ENCODE measurements at places on chromosomes 2 and 18. TPM values are rescaled to one million over a fixed set of nuclear protein-coding genes. Genes with fewer than 3 reads are reported as not detected.

The GALM gene
- total RNA-seq = 46.3 TPM

The AQP12B gene
- total RNA-seq = not detected

The SP140 gene
- 0.69 TPM for total RNA-seq

The CIB4 gene
- total RNA-seq = not detected

The UCN gene
- 2.4 TPM for total RNA-seq

DNA sequence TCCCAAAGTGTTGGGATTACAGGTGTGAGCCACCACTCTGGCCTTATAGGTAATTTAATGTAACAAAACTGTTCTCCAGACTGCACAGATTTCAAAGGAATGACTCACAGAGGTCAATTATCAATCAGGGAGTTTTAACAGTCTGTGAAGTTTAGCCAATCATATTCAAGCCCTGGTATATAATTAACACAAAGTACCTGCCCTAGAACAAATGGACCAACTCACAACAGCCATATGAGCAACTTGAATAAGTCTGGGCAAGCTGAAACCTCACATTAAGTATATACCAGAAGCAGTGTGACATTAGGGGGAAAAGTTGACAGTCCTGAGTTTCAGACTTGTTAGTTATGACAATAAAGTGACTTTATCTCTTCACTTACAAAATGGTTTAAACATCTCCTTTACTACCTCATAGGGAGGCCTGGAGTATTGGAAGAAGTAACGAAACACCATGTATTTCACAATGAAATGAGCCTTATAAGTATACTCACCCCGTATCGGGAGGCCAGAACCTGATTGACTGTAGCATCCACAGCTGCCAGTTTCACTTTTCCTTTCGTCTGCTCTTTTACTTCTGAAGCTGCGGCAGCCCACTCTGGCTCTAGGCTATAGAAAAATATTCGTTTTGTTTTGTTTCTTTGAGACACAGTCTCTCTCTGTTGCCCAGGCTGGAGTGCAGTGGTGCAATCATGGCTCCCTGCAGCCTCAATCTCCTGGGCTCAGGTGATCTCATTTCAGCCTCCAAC is 22.2 kb downstream of the PDIA6 start:
- no peak overlapping the region for H3K4me3 ChIP-seq
- DNase-seq = no peak
- H3K27ac ChIP-seq = no peak overlapping the region
- peaks cover 48% of the 10 kb centered on the region for H3K36me3 ChIP-seq
- no peaks in the 10 kb centered on the region for H3K27me3 ChIP-seq
- H3K4me1 ChIP-seq = peaks cover 2% of the 10 kb centered on the region

DNA sequence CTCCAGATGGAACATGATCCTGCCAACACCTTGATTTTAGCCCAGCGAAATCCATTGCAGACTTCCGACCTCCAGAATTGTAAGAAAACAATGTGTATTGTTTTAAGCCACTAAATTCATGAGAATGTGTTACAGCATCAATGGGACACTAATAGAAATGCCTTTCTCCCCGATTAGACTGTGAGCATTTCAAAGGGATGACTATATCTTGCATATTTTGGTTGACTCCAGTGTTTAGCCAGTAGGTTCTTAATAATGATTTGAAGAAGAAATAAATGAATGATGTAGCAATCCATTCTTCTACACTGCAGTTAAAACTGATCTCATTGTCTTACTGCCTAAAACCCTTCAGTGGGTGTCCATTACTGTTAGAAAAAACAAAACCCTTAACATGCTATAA is 67.4 kb upstream of the ACVR1C start:
- DNase-seq = no peak
- H3K36me3 ChIP-seq = peaks cover 2% of the 10 kb centered on the region
- H3K27ac ChIP-seq = no peak overlapping the region
- H3K4me1 ChIP-seq = no peaks in the 10 kb centered on the region
- H3K4me3 ChIP-seq = no peak overlapping the region

DNA sequence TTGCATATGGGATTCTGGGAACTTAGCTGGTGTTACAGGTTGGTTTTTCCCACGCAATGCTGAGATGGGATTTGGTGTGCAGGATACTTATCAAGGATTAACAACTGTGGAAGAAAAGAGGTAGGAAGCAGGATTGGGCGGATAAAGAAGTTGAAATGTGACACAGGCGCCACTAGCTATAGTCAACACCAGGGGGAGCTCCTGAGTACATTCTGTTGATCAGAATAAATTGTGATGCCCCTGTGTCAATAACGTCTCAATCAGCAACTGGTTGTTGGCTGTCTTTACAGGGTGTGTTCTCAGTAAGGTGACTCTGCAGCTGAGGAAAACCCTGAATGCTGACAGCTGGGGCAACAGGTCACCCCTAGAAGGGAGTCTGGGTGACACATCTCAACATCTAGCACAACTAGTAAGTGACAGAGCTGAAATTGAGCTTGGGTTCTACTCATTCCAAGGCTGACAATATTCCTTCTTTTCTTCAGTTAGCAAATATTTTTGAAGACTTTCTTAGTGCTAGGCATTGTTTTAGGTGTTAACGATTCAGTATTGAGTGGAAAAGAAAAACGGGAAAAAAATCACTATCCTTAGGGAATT is 143.0 kb downstream of the ARL6IP6 start:
- no peak overlapping the region for H3K27ac ChIP-seq
- H3K36me3 ChIP-seq = no peaks in the 10 kb centered on the region
- no peak for DNase-seq
- H3K4me1 ChIP-seq = peaks cover 5% of the 10 kb centered on the region
- no peak overlapping the region for H3K4me3 ChIP-seq

DNA sequence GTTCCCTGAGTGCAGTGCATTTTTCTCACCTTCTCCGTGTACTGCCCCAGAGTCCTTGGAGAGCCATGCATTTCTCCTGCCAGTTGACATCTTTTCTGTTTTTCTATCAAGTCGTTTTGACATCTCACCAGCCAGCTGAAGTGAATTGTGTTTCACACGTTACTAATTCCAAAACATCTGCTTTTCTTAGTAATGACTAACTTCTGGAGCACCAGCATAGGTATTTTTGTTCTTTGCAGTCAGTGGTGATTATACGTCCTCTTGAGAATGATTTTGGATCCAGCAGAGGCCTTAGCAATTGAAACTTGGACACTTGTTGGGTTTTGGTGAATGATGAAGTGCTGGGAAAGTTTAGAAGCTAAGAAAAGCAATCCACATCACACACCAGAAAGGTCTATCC is 112.5 kb downstream of the PIK3C3 start:
- no peak overlapping the region for H3K4me3 ChIP-seq
- H3K4me1 ChIP-seq = peaks cover 2% of the 10 kb centered on the region
- no peaks in the 10 kb centered on the region for H3K27me3 ChIP-seq
- no peak for DNase-seq
- no peak overlapping the region for H3K27ac ChIP-seq

- no peak for DNase-seq
- no peaks in the 10 kb centered on the region for H3K4me1 ChIP-seq
- H3K4me3 ChIP-seq = no peak overlapping the region
- no peak overlapping the region for H3K27ac ChIP-seq
- no peaks in the 10 kb centered on the region for H3K36me3 ChIP-seq
Observed at GRCh38 chr18:23833714-23834113, 144.5 kb downstream of the LAMA3 start.

GRCh38 chr2:105243961-105244360 is 2.4 kb downstream of the GPR45 start:
- no peak overlapping the region for H3K4me3 ChIP-seq
- no peaks in the 10 kb centered on the region for H3K36me3 ChIP-seq
- H3K4me1 ChIP-seq = no peaks in the 10 kb centered on the region

GRCh38 chr18:59202258-59202820 is 17.6 kb upstream of the GRP start:
- DNase-seq = no peak
- H3K27me3 ChIP-seq = peaks cover 18% of the 10 kb centered on the region
- no peak overlapping the region for H3K27ac ChIP-seq
- H3K36me3 ChIP-seq = no peaks in the 10 kb centered on the region
- peaks cover 4% of the 10 kb centered on the region for H3K4me1 ChIP-seq
- H3K4me3 ChIP-seq = no peak overlapping the region

DNA sequence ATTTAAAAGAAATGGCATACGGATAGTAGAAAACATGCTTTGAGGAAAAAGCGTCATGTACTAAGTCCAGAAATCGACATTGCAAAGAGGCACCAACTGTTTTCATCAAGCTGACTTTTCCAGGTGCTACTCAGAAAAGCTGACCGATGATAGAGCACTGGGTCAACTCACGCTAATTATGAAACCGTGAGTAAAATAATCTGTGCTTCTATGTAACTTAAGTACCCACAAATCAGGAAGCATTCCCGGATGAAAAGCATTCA is 353 bp upstream of the NUP35 start:
- no peaks in the 10 kb centered on the region for H3K36me3 ChIP-seq
- DNase-seq = no peak
- H3K27ac ChIP-seq = peak overlapping the region; percentile 99
- peak overlapping the region; percentile 93 for H3K4me3 ChIP-seq

GRCh38 chr2:48016225-48017019 is 110.1 kb upstream of the FBXO11 start:
- no peaks in the 10 kb centered on the region for H3K27me3 ChIP-seq
- H3K4me1 ChIP-seq = no peaks in the 10 kb centered on the region
- no peak overlapping the region for H3K4me3 ChIP-seq

DNA sequence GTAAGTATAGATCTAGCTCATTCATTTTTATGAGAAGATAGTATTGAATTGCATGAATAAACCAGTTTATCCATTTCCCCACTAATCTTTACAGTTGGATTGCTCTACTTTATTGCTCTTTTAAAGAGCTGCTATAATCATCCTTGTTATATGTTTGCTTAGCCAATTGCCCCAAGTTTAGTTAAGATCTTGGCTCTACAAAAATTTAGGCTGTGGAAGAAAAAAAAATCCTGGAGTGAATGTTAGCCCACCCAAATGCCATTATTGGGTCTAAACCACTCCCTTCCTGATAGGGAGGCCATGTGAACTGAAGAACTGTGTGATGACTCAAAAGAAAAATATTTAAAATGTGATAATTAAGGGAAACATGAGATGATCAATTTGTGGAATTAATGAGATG is 2.9 kb downstream of the ALS2 start:
- no peak for DNase-seq
- no peaks in the 10 kb centered on the region for H3K36me3 ChIP-seq
- peaks cover 44% of the 10 kb centered on the region for H3K4me1 ChIP-seq
- H3K27me3 ChIP-seq = no peaks in the 10 kb centered on the region
- H3K27ac ChIP-seq = peak overlapping the region; percentile 12
